AG04449 (cell line): ENCODE measurements at places on chromosomes 3 and 15.

DNA sequence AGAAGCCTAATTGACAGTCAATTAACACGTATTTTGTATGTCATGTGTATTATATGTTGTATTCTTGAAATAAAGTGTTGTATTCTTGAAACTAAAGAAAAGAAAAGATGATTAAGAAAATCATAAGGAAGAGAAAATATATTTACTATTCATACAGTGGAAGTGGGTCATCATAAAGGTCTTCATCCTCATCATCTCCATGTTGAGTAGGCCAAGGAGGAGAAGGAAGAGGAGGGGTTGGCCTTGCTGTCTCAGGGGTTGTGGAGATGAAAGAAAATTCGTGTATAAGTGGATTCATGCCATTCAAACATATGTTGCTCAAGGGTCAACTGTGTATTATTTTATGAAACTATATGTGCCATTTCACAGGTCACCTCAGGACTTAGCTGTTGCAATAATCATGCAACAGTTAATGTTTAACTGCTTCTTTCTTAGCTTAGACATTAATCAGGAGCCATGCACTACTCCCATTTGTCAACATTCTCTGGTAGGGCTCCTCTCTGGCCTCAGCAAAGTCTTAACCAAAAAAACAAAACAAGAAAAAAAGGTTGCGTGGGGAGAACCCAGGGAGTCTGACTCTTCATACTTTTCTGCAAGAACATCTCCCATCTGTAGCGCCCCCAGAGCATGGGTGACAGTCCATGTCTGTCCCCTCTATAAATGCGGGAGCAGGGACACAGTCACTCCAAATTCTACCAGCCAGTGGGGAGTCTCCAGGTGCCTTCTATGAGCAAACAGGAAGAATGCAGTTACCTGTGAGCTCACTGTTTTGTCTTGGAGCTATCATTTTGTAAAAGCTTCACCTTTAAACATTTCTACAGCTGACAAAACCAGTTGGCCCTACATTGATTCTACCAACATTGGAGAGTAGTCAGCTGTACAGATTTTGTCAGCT is 19.9 kb upstream of the LRRC2 start:
- no peak for DNase-seq

DNA sequence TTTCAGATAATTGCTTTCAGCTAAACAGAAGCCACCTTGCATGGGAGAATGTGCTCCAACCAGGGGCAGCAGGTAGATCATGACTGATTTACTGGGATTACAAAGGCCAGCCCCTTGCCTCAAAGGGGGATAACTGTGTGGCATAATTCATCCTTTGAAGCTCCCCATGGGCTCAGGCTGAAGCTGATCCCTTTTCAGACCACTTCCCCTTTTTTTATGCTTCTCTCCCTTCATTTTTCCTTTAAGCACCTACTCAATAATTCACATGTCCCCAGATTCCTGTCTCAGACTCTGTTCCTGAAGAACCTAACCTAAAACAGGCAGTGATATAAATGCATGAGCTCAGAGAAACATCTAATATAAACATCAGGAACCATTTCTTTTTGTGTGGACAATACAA is 8.2 kb upstream of the MYRIP start:
- DNase-seq: no peak

GRCh38 chr3:41600616-41601015 is 361.3 kb downstream of the ULK4 start:
- no peak for DNase-seq

DNA sequence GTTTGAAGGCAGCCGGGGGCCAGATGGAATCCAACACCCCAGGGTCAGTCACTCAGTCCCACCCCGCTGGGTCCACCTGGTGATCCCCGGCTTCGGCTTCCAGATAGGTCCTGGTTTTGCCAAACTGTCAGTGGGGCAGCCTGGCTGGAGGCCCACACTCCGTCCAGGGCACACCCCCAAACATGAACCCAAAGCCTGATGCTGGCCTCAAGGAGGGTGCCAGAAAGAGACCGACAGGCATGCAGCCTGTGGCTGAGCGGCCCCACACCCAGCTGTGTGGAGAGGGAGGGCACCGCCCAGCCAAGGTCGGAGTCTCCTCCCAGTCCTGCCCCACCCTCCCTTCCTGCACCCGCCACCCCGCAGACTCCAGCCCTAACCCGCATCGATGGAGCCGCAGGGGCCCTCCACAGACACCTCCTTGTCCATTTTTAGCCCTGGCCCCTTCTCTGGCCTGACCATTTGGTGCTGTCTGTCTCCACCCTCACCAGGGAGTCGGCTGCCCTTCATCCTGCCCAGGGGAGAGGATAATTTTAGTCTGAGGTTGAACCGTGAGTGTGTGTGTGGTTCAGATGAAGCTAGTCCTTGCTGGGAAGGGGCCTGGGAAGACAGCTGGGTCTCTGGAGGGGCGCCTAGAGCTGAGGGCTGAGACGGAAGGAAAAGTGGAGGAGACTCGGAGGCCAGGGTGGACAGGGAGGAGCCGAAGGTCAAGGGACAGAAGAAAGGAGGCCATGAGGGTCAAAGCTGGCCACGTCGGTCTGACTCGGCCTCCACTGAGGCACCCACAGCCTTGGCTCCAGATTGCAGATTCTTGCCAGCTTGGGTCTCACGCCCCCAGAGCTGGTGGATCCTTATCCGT is 23.1 kb downstream of the TNK2 start:
- DNase-seq: no peak

DNA sequence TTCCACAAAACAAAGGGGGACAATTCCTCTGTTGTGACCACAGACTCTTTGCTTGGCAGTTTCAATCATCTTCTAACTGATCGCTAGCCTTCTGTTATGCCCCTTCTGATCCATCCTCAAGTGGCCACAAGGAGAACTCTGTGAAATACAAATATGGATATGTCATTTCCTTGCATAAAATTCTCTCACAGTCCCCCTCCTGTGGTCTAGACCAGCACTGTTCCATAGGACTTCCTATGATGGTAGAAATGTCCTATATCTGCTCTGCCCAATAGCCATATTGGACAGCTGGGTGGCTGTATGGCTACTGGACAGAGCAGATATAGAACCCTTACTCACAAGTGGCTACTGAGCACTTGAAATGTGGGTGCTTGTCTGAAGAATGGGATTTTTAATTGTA is 25.9 kb upstream of the SNRK start:
- no peak for DNase-seq

DNA sequence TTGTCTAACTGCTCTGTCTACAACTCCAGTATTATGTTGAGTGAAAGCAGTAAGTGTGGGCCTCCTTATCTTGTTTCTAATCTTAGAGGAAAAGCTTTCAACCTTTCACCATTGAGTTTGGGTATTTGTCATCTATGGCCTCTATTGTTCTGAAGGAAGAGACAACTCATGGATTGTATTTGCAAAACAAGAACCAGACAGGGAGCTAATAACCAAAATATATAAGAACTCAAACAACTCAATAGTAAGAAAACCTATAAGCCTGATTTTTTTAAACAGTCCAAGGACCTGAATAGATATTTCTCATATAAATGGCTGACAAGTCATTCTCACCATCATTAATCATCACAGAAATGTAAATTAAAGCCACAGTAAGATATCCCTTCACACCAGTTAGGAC is 113.0 kb downstream of the TAFA4 start:
- DNase-seq: no peak

GRCh38 chr3:98695796-98696195 is 67.3 kb upstream of the ST3GAL6 start:
- DNase-seq: no peak

DNA sequence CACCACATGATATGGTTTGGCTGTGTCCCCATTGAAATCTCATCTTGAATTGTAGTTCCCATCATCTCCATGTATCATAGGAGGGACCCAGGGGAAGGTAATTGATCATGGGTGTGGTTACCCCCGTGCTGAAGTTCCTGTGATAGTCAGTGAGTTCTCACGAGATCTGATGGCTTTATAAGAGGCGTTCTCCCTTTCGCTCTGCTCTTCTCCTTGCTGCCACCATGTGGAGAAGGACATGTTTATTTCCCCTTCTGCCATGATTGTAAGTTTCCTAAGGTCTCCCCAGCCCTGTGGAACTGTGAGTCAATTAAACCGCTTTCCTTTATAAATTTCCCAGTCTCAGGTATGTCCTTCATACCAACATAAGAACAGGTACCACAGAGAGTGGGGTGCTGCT is 21.9 kb downstream of the OSTN start:
- DNase-seq: no peak

GRCh38 chr3:149555927-149556326 is 81.4 kb downstream of the TM4SF4 start:
- no peak for DNase-seq

GRCh38 chr15:59594493-59594942 is 17.1 kb upstream of the GCNT3 start:
- peak; percentile 42 for DNase-seq
